ENCODE measurements at places on chromosomes 12 and 14.

DNA sequence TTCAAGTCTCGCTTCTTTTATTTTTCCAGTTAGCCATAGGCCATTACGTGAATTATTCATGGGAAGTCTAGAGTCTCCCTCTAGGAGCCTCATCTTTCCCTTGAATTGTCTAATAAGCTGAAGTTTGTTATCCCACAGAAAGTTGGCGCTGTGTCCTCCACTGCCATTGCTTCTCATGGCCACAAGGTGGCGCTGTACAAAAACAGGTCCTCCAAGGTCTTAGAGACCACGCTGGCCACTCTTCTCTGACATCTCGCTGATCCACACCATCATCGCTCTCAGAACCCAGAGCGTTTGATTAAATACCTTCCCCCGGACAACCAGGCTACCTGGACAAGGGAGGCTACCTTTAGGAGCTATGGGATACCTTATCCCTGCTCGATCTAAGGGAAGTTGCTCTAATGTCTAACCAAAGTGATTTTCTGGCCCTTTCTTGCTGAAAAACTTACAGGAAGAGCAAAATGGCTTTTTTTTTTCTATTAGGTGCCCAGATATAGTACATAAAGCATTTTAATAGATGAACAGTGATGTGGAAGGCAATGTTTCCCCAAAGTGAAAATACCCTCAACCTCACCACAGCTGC, 110.0 kb downstream of the CCDC60 start:
- peak; percentile 20 for DNase-seq

- DNase-seq: no peak
Measured at GRCh38 chr14:51701951-51702350, 50.2 kb downstream of the FRMD6 start.

DNA sequence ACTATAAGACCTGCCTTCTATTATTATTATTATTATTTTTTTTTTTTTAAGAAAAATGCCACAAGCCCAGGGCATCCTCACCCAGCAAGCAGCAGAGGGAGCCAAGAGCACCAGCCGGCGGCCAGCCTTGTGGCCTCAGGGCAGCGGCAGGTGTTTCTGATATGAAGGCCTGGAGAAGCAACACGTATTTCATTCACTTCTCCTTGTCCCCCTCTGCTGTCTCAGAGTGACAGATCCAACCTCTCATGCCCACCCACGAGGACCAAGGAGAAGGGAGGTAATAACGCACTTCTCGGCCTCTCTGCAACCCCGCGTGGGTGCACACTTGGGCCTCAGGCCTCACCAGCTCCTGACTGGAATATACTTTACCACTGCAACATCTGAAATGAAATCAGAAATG, 25.4 kb downstream of the CDC42BPB start:
- no peak for DNase-seq

DNA sequence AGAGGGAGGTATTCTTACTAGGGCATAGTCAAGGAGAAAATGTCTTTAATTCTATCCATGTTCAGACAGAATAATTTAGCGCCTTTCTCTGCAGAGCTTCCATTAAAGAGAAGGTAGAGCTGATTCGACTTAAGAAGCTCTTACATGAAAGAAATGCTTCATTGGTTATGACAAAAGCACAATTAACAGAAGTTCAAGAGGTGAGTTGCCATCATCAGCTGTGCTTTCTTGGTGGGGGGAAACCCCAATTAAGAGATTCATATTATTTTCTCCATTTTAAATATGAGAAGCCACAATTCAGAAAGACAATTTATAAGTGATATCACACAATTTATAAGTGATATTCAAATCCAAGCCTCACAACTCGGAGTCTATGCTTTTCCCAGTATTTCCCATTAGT, 27.8 kb downstream of the RPGRIP1 start:
- no peak for DNase-seq

GRCh38 chr12:125744201-125744600, 679.0 kb downstream of the AACS start:
- no peak for DNase-seq

DNA sequence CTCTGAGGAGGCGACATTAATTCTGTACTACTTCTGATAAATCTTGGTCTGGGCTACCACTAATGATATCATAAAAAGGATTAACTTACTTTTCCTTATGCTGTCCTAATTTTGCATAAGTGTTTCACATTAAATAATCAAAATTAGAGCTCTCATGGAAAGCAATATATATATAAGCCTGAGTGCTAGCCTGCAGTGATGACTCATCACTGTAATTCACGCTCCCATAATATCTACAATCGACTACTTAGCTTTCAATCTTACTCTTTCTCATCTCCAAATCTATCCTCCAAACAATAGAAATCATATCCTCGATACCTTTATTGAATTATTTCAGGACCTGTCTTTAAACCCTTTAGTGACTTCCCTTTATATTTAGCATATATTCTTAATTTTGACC, 701.3 kb downstream of the RERGL start:
- no peak for DNase-seq

GRCh38 chr14:94042433-94043091, 16.4 kb downstream of the OTUB2 start:
- no peak for DNase-seq

- DNase-seq: no peak
Measured at GRCh38 chr14:64688811-64689281, 15.4 kb upstream of the PLEKHG3 start.

- no peak for DNase-seq
Measured at GRCh38 chr12:111274777-111275176, 94.1 kb downstream of the PHETA1 start.

- DNase-seq: no peak
Measured at GRCh38 chr12:96912261-96912660, 5.2 kb downstream of the NEDD1 start.

GRCh38 chr14:94914191-94914590, 144.3 kb upstream of the GSC start:
- no peak for DNase-seq

- no peak for DNase-seq
Measured at GRCh38 chr12:25556153-25556552, 3.1 kb upstream of the LMNTD1 start.

DNA sequence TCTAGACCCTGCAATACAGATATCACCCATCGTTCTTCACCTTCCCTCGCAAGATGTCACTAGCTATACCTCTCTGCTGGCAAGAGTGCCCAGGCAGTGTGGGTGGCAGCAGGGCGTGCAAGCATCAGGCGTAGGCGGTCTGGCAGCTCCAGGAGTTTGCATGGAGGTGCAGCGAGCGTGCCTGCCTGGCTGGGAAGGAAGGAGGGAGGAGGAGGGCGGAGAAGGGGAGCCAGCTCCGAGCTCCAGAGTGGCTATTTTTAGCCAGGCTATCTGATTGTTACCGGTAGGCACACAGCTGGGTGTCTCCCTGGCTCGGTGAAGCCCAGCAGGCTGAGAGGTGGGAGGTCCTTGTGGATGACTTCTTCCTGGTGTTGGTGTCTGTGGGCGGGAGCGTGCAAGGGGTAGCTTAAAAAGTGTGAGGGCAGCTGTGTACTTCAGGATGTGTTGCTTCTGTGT, 6.2 kb downstream of the FOXJ2 start:
- DNase-seq: no peak

- DNase-seq: no peak
Measured at GRCh38 chr12:12528361-12529270, 34.0 kb downstream of the DUSP16 start.

GRCh38 chr12:125892276-125892675, 827.0 kb downstream of the AACS start:
- no peak for DNase-seq

GRCh38 chr14:77186911-77187648, 5.5 kb downstream of the TMEM63C start:
- DNase-seq: no peak
